Skin of body (tissue), 3 donors: ENCODE measurements at places on chromosomes 1 and 21.
A peak's percentile ranks its signal among the peaks of the same experiment; 100 is the strongest.

GRCh38 chr1:59163268-59164092 is 133.4 kb upstream of the FGGY start:
- no peak for DNase-seq

DNA sequence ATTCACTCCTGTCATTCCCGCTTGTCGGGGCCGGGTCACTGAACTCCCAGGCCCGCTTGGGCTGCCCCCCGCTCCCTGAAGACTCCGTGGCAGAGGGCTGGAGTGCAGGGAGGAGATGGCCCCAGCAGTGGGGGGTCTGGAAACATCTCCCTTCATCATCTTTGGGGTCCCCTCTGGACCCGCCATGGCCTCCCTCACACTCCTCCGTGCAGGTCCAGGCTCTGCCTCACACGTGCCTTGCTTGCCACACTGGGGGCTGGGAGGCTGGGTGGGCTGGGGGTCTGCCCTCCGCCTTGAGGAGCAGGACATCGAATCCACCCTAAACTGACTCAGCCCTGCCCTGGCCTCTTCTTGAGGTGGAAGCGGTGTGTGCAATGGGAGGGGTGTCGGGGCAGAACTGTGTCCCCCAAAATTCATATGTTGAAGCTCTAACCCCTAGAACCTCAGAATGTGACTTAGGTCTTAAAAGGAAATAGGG is 35.2 kb downstream of the POFUT2 start:
- DNase-seq: no peak

DNA sequence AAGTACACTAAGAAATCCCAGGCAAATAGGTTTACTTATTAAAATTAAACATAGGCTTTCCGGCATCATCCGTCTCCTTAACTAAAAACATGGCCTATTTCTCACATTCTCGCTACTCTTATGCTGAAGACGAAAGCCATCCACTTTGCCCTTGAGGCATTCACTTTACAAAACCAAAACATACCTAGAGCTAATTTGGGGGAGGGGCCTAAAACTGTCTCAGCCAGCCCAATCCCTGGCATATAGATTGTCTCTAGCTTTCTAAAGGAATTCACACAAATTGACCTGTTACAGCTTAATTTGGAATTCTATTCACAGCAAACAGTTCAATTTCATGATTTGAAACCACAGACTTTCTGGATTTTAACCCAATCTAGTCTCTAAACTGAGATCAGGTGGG is 34.8 kb downstream of the SLC35D1 start:
- DNase-seq: no peak

DNA sequence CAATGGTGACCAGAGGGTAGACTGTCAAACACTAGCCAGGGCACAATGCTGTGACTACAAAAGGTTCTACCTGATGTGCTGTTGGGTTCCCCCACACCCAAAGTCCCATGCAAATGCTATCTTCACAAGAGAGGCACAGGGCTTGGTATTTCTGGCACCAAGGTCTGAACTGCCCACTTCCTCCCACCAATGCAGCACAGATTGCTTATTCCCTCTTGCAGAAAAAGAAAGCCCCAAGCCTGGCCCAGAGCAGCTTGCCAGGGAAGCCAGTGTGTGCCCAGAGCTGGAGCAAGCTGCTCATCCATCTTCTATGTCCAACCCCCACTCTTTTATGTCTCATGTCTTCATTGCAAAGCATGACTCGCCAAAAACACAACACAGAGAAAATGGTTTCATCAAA is 149.4 kb upstream of the CAMK1G start:
- DNase-seq: no peak

- DNase-seq: peak; percentile 21
Observed at GRCh38 chr1:236502972-236503639, 20.7 kb upstream of the LGALS8 start.
